ENCODE measurements at places on chromosomes 6 and 20.

DNA sequence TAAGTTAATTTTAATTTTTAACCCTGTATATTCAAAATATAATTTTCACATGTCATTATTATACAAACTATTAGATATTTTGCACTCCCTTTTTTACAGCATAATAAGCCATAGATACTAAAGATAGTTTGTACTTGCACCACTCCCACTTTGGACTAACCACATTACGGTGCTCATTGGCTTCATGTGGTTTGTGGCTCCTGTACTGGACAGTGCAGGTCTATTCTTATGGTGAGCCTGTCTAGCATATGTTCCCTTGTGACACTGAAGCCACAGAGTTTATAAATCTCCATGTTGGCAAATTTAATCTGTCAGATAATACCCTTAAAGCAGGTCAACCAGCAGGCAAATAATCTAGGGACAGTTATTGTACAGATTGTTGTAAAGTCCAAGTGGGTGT lies 354.4 kb upstream of the KCNQ5 start:
- no peak for DNase-seq

DNA sequence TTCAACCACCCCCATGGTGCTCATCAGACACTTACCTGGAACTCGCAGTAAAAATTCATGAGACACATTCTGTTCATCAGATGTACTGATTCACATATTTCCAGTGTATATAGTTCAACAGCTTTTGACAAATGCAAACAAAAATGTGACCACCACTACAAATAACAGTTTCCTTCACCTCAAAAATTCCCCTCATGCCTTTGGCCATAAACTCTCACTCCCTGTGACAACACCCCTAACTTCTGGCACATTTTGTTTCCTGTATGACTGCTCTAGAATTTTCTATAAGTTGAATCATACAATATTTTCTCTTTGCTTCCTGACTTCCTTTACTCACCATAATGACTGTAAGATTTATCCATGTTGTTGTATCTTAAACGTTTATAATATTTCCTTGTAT lies 63.7 kb downstream of the C6orf118 start:
- DNase-seq: no peak

DNA sequence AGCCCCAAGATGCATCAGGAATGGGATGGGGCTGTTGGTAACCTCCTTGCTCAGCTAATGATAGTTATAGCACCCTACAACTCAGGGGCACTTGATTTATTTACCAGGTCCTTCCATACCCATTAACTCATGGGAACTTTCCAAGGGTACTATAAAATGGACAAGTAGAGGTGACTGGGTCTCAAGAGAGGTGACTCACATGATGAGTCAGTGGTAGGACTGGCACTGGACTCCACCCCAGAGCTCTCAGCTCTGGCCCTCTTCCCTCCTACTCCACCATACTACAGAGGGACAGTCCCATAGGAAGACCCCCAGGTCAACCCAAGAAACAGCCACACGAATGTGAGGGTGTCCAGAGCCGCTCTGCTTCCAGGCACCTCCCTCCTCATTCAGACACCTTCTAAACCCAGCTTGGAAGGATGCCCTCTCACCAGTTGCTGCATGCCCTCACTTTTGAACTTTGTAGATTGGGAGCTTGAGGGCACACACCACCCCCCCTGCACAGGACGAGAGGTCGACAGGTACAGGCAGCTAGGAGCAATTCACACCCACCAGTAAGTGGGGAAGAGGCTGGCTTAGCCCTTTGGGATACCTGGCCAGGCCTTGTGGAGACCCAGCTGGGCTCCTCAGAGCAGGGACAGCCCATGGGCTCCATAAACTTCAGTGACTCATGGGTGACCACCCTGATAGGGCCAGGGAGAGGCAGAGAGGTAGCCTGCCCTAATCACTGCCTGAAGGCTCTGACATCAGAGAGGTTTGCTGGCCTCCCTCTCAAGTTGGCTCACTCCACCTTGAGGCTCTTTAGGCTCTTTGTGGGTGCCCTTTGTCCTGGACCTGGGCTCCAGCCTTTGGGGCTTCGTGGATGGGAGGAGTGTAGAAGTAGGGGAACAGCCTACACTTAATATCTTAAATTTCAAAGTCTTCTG lies 81.6 kb upstream of the MLN start:
- peak; percentile 96 for DNase-seq

DNA sequence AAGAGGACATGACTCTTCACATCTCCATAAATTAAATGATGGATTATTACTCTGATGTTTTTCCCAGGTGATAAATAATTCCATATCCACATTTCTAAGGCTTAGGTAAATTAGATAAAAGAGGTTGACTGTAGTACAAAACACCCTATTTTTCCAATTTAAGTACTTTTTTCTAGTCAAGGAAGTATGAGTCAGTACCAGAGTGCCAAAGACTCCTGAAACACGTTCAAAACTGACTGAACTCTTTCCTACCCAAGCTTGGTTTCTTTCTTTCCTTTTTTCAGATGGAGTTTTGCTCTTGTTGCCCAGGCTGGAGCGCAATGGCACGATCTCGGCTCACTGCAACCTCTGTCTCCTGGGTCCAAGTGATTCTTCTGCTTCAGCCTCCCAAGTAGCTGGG lies 85.0 kb downstream of the DOK5 start:
- no peak for DNase-seq

DNA sequence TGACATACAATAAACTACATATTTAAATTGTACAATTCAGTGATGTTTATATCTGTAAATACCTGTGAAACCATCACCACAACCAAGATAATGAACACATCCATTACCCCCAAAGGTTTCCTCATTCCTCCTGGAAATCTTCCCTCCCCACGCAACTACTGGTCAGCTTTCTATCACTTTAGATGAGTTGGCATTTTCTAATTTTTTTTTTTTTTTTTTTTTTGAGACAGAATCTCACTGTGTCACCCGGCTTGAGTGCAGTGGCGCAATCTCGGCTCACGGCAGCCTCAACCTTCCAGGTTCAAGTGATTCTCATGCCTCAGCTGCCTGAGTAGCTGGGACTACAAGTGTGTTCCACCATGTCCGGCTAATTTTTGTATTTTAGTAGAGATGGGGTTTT lies 31.7 kb upstream of the ECI2 start:
- DNase-seq: no peak

DNA sequence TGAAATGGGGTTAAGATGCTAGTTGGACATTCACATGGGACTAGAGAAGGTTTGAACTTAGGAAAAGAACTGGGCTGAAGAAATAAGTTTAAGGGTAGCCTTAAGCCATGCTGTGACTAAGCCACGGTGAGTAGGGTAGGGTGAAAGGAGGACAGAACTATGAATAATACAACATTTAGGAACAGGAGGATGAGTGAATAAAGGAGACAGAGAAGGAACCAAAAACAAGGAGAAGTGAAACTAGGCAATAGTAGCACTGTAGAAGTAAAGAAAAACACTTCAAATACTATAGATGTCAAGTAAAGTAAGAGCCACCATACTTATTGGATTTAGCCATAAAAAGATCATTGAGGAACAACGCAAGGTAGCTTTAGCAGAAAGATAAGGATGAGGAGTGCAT lies 111.2 kb downstream of the KCNQ5 start:
- no peak for DNase-seq

DNA sequence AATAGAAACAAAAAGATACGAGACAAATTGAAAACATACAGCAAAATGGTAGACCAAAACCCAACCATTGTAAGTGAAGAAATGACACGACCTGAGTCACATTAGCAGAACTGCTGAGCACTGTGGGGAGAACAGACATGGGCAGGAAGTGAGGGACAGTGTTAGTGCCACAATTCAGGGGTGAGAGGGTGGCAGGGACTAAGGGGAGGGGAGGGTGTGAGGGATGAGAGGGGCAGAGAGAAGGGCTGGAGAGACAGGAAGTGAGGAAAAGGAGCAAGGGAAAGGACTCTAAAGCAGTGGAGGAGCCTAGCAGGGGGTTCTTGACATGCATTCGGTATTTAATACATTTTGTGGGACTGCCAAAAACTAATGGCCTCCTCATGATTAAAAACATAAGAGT lies 45.0 kb upstream of the TRIM26 start:
- DNase-seq: no peak

GRCh38 chr20:25315418-25316210 lies 67.7 kb downstream of the PYGB start:
- DNase-seq: peak; percentile 86

- DNase-seq: no peak
Observed at GRCh38 chr20:21126581-21126870, 644 bp downstream of the KIZ start.

DNA sequence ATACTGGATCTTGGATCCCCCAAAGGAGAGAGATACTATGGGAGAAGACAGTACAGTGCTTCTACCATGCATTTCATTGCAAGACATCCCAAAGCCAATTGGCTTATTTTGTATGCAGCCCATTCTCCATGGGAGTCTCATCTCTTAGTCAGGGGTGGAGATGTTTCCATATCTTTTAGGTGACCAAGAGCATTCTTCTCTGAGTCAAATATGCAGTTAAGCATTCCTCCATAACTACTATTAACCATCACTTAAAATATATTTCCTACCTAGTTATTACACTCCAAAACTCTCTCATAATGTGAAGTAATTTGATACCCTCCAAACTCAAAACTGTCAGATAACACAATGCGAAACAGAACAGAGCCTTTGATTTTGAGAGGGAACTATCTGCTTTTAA lies 542.6 kb downstream of the HDGFL1 start:
- DNase-seq: no peak

DNA sequence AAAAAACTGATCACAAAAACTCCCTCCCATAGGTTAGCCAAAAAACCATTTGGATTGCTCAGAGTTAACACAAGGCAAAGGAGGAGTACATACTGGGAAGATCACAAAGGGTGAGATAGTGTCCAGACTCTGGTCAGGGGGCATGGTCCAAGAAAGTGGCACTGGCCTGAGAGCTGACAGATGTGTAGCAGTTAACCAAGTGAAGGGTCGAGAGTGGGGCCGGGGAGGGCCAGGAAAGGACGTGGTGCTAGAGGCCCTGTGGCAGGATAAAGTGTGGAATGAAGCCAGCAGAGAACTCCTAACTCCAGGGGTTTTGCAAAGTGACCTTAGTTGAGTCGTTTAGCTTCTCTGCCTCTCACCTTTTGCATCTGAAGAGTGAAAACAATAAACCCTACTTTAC lies 290.5 kb downstream of the FOXA2 start:
- DNase-seq: no peak

- peak; percentile 2 for DNase-seq
Observed at GRCh38 chr6:49326347-49326746, 136.7 kb downstream of the MMUT start.

DNA sequence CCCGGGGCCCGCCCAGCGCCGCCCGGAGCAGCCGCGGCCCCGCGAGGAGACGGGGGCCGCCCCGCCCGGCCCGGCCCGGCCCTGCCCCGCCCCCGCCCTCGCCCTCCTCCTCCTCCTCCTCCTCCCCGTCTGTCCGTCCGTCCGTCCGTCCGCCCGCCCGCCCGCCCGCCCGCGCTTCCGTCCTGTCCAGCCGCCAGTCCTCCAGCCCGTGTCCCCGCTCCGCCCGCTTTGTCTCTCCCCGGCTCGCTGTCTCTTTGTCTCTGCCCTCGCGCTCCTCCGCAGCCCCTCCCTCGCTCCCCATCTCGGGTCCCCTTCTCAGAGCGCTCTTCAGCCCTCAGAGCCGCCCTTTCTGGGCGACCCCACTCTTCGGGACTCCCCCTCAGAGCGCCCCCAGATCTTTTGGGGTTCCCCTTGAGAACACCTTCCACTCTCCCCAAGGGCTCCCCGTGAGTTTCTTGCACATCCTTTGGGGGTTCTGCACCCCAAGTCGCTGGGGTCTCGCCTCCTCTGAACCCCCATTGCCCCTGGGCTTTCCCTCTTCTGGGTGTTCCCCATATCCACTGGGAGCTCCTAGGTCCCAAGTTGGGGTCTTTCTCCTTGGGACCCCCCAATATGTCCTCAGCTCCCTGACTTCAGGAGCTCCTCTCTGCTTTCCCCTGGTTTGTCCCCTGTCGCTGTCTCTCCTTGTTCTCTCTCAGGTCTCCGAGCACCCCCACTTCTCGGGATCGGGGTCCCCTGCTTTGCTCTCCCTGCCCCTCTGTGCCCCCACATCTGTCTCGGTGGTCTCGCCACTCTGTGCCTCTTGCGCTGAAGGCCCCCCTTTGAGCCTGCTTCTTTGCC lies 79.5 kb upstream of the MYL9 start:
- DNase-seq: no peak

DNA sequence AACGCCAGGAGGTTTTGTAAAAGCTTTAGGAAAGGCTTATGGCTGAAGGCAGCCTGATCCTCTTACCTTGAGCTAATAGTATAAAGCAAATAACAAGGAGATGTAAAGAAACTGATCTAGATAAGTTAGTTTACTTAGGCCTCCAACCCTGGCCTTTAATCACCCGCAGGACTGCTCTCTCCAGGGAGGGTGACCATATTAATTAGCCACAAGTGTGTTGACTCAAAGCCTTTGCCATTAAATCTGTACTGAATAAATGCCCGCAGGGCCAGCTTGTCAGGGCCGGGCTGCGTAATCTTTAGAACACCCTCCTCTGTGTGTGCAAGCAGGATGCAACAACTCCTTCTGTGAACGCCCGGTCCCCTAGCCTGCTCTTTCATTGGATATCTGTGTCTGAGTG lies 6.1 kb upstream of the PRSS16 start:
- no peak for DNase-seq

GRCh38 chr20:24314053-24314452 lies 155.4 kb upstream of the SYNDIG1 start:
- DNase-seq: no peak

DNA sequence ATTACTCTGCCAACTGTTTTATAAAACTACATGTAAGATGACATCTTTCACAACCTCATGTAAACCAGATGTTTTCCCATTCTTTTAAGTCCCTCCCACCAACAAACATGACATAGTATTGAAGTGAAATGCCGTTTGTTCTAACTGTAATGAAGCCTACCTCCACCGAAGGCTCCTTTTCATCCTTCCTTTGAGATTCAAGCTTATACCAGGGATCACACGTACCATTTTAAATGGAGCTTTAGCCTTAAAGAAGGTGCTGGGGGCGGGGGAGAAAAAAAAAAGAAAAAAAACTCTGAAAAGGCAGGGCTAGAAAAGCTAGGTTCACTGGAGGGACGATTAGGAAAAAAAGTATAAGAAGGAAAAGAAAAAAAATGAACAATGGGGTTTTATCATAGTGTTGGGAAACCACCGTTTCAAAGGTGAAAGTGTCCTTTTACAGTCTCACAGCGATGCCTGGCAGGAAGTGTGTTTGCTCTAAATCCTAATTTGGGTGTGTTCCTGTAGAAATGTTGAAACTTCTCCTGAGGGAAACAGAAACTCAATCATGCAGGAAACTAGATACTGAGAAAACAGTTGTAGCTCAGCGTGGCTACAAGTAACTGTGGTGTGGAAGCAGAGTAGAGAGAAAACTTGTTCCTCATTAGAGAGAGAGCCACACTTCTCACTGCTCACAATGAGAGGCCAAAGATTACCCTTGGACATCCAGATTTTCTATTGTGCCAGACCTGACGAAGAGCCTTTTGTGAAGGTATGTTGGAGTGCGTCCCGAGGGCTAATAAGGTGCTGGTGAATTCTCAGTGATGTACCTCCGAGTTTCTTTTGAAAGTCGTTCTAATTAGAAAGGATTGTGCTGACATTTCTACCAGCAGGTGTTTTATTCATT lies 37.6 kb upstream of the HINT3 start:
- DNase-seq: no peak
